ENCODE measurements at places on chromosomes 7 and 10. TPM values are rescaled to one million over a fixed set of nuclear protein-coding genes. Genes with fewer than 3 reads are reported as not detected.

DNA sequence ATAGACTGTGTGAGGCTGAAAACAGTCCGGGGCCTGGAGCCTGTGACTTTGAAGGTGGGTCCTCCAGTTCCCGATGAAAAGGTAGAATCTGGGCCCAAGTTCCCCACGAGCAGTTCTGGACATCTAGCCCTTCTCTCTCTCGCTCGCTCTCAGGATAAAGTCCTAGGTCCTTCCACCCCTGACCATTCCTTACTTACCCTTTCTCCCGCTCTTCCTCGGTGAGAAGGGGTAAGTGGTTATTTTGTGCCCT is 713 bp downstream of the IMMP2L start:
- no peak for DNase-seq

DNA sequence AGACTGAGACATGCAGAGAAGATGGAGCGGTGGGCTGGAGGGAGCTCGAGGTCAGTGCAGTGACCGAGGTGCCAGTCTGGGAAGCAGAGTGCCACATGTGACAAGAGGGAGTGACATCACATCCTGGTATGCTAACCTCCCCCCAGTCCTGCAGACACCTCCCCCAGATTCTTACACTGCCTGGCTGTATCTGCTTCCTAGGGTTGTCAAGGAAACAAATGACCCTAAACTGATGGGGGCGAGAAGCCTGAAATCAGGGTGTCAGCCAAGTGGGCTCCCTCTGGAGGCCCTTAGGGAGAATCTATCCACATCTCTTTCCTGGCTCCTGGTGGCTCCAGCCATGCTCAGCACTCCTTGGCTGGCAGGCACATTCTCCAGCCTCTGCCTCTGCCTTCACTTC is 316.1 kb upstream of the ZMIZ1 start:
- no peak for DNase-seq

IDI2 gene
- total RNA-seq: not detected

KAZALD1 gene
- 1.4 TPM for total RNA-seq

BAZ1B gene
- total RNA-seq: 26.6 TPM

DNA sequence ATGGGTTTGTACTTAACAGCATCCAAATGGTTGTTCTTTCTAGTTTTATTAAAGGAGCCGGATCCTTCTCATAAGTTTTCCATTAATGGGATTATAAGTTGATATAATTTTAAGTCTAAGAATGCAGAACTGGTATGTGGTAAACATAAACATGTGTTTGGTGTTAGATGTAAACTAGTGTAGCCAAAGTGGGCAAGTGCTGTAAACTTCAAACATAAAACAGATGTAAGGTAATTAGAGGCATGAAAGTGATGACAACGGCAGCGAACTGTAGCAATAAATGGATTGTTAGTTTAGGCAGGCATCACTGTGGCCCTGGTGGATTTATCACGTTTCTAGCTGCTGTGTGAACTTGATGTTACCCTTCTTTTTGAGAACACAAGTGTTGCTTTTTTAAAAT is 37.9 kb downstream of the BAMBI start:
- DNase-seq: no peak

- no peak for DNase-seq
Measured at GRCh38 chr10:119112056-119112455, 8.1 kb downstream of the DENND10 start.

DNA sequence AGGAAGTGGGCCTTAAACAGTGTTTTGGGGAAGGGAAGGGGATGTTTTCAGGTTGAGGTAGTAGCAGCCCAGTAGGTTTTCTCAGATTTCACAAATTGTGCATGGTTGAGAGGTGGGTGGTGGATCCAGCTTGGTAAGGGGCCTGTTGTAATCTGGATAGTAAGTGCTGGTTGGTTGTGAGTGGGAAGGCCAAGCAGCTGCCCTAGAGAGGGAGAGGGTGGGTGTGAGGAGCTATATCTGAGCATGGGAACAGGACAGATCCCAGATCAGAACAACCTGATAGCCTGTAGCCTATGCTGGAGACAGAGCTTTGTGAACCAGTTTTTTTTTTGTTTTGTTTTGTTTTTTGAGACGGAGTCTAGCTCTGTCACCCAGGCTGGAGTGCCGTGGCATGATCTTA is 53.9 kb upstream of the ZMIZ2 start:
- no peak for DNase-seq

DNA sequence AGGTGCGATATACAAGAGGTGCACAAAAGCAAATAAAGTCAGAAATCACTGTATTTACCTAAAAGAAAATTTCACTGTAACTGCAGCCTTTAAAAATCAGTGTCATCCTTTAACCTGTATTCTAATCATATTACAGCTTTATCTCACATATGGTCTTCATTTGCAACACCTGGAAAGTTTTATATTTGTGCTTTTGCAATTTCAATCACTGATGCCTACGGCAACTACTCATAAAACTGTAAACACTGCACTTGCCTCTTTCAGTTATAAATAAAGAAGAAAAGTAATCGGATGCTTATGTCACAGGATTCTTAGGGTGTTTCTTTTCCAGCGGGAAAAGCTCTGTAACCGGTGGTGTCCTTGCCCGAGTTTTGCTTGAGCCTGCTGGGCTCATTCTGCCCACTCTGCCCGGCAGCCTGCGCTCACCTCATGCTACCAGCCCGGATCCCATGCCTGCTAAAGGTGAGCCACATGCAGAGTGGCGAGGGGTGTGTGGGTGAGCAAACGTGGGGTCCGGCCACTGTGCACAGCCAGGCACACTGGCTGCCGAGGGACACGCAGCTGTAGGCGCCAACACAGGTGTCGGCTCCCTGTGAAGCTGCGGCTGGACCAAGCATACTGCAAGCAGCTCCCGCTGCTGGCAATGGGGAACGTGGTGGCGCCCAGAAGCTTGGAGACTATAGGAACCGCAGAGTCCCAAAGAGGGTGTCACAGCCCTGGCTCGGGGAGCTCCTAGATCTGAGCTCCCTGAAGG is 56.3 kb upstream of the ABCB5 start:
- no peak for DNase-seq

GRCh38 chr7:101625031-101625791 is 3.9 kb downstream of the MYL10 start:
- DNase-seq: no peak

- DNase-seq: no peak
Measured at GRCh38 chr10:18368682-18369081, 228.5 kb downstream of the CACNB2 start.

TLX1 gene
- total RNA-seq: not detected

GRCh38 chr10:110059925-110060324 is 52.1 kb downstream of the ADD3 start:
- no peak for DNase-seq

GRCh38 chr7:67821116-67821515 is 824.5 kb downstream of the TYW1 start:
- DNase-seq: no peak

GRCh38 chr10:64952042-64952441 is 1430.8 kb downstream of the REEP3 start:
- DNase-seq: no peak

- no peak for DNase-seq
Measured at GRCh38 chr10:98404571-98405359, 10.2 kb downstream of the PYROXD2 start.

- no peak for DNase-seq
Measured at GRCh38 chr10:92045641-92046106, 122.1 kb downstream of the BTAF1 start.

DNA sequence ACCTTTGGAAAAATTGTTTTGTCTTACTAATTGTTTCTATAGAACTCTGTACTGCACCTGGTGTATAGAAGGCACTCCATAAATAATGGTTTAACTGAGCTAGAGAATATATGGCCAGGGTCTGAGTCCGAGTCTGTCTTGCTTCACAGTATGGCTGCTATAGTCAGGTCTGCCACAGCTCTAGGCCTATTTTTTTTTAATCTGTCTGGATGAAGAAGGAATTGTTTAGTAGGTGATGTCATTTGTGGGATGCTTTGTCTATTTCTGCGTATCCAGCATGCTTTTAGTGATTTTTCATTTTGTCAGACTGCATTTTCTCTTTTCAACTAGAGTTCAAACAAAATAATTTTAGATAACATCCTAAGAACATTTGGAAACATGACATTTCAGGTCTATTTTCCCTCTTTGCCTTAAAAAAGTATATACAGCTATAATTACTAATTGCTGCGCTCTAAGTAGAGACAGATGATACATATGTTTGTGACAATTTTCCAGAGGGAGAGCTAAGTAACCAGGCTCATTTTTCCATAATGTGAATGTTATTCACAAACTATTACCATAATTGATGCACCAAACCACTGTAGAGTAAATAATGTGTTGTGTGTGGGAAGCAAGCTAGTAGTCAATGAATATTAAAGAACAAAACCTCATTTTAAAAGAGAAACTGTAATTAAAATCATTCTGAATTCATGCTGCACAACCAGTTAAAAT is 361.7 kb downstream of the AUTS2 start:
- no peak for DNase-seq

FFAR4 gene
- 1.1 TPM for total RNA-seq

DNA sequence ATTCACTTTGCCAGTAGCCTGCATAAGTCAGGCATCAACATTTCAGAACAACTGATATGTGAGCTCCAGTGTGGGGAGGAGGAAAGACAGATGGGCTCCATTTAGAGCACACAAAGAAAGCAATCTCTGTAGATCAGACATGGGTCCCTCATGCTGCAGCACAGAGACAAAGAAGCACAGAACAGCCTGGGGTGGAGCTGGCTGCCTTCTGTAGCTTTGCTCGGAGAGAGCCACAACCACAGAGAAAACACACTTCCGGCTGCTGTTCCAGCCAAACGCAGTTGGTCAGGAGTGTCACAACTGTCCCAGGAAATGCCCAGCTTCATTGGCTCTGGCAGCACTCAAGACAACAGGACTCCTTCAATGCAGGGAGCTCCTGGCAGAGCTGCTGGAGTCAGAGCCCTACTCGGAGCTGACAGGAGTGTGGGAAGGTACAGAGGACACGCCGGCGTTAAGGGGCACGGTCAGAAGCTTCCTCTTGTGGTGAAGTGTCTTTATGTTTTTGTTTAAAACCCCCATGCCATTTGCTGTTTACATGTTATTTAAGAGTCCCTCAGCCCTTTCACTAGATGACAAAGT is 494.4 kb downstream of the TCERG1L start:
- DNase-seq: no peak

CFTR gene
- 0.99 TPM for total RNA-seq

CLDN12 gene
- total RNA-seq: 13.0 TPM

DNA sequence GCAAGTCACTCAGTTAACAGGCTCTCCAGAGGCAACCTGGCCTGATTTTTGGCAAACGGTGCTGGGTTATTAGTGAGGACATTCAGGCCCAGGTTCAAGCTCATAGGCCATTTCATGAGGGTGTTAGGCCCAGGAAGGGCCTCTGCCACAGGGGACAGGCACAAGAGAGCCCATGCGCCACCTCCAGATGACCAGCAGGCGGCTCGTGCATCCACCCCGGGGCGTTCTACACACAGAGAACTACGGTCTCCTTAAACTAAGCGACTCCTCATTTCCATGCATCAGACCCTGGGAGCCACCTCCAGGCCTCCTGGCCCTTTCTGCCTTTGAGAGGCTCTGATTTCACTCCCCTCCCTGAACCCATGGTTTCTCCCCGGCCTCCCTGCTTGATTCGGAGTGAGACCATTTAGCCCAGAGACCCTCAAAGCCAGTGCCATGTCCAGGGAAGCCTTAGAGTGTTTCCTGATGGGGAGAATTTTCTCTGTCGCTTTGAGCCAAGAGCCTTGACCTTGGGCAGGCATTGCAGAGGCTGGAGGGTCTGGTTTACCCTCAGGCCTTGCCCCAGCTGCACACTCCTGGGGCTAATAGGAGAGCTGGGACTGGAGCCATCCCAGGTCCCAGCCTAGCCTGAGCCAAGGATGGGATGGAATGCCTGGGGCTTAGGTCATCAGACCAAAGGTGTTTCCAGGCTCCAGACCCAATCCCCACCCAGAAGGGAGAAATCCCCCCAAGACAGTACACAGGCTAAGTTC is 188.0 kb downstream of the GRID1 start:
- no peak for DNase-seq

GRCh38 chr7:117347962-117348672 is 25.3 kb upstream of the WNT2 start:
- DNase-seq: no peak

COL17A1 gene
- total RNA-seq: 183 TPM

DNA sequence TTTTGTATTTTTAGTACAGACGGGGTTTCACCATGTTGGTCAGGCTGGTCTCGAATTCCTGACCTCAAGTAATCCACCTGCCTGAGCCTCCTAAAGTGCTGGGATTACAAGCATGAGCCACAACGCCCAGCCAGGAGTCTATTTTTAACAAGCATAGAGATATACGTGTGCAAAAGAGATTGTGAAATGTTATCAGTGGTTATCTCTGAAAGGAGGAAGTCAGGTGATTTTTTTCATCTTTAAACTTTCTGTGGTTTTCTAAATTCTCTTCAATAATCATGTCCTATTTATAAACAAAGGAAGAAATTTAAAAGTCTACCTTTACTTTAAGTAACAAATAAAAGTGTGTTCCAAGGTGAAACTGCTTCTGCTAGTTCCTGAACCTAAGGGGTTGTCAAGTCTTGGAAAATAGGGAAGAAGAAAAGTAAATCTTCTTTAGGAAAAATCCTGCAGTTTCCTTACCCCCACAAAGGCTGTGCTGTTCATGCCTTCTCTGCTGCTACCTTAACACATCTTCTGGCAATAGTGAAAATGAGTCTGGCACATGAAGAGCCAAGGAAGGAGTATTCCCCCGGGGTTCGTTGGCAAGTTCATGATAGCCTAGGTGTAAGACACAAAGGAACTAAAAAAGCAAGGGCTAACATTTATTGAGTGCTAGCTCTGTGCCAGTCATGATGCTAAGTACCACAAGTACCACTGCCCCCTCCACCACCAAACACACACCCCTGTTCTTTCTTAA is 51.1 kb downstream of the CYP26A1 start:
- DNase-seq: no peak

ZNF853 gene
- 2.9 TPM for total RNA-seq

DNA sequence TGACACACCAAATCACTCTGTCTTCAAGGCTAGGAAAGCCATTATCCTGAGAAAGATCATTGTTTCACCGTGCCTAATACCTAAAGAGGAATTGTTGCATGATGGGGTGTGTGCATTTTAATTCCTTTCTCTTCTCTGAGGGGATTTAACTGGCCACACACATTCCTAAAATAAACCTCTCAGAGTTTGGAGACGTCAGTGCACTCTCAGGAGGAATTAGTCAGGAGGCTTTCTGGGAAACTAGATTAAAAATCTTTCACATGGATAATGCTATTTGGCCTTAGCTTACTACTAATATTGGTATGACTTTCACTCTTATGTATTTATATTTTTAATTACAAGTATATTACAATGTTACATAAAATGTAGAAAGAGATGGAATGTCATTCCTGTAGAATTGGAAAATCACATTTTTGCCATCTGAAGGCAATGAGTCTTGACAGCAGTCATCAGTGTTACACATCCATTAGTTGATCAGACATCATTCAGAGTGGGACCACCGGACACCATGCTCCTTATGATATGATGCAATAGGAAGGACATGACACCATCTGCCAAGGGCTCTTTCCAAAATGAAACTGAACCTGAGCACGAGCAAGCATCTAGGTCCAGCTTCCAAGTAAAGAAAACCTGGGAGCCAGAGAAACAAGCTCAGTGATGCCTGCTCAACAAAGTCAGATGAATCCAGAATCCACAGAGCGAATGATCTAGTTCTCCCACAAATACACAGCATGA is 43.1 kb upstream of the TMEM273 start:
- DNase-seq: no peak

- DNase-seq: no peak
Measured at GRCh38 chr10:3784510-3785250, at the start of gene KLF6. Gene KLF6 (minus strand): TSS chr10:3785209. CDS start chr10:3785014, 195 bp downstream.

Measured in esophagus squamous epithelium (tissue), 5 donors.